Left colon (tissue), 2 donors: ENCODE measurements at places on chromosomes 5 and 9. TPM values are rescaled to one million over a fixed set of nuclear protein-coding genes. Genes with fewer than 3 reads are reported as not detected.

TPM2 gene
- 277 TPM for total RNA-seq

UTP15 gene
- 12.4 TPM for total RNA-seq

DNA sequence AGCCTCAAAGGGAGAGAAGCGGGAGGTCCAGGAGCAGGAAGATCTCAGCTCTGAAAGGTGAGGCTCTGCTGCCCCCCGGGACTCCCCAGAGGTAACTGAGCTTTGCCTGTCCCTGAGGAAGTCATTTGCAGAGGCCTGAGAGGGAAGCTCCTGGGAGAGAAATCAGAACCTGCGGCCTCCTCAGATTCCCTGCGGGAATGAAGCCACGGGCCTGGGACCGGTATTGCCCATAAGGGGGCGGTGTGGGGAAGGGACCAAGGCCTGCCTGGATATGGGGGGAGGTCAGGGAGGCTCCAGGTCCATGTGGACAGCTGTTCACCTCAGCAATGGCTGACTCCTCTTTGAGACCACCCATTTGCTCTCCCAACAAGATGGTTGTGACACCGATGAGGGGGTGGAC lies 1.3 kb downstream of the SPATA31E1 start:
- DNase-seq, result no peak

DNA sequence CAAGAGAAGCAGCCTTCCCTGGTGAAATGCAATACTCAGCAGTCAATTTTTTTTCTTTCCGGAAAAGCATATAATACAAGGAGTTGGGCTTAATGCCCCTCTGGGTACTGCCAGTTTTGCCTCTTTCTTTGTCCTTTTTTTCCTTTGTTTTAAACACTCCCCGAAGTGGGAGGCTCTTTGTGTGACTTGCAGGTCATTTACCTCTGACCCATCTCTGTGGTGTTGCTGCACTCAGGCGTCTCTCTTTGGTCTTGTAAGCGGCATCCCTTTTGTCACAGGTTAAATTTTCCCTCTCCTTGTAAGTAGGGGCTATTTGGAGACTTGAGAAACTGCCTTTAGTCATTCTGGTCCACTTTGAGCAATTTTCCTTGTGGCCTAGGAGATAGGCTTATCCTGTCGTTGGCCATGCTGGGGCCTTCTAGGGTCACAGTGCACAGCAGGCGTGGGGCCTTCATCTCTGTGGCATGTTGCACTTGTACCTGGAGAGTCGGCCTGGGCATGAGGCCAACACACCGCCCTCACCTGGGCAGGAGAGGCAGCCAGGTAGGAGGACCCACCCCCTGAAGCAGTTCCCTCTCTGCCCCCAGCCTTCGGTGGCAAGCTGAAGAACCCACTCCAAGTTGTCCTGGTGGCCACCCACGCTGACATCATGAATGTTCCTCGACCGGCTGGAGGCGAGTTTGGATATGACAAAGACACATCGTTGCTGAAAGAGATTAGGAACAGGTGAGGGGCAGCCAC lies 27.7 kb upstream of the CTSL start:
- no peak for DNase-seq

DNA sequence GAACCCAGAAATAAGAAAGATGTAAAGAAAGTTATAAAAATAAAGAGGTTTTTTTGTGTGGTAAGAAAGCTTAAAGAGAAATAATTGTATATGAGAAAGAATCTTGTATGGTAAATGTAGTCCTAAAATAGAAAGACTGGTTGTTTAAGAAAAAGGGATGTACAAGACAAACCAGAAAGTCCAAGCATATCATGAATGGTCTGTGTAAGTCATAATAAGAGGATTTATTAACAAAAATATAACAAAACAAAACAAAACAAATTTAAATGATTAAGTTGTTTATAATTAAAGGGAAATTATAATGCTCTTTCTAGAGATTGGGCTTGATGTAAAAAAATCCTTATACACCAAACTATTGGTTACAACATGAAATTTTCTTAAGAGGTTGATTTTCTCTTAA lies 590.4 kb upstream of the PTGER4 start:
- no peak for DNase-seq
